Smooth muscle cell of the pulmonary artery (primary cell): ENCODE measurements at places on chromosomes 4 and X. TPM values are rescaled to one million over a fixed set of nuclear protein-coding genes. Genes with fewer than 3 reads are reported as not detected.

GIMD1 gene
- total RNA-seq: not detected in 2 replicates

MAPK10 gene
- 8.8 and 19.0 TPM in 2 replicates for total RNA-seq

FRMD7 gene
- 0.03 and 0.07 TPM in 2 replicates for total RNA-seq

PWWP3B gene
- 0.13 and 0.66 TPM in 2 replicates for total RNA-seq

ETDA gene
- not detected in 2 replicates for total RNA-seq

SLC6A14 gene
- not detected in 2 replicates for total RNA-seq

SHROOM2 gene
- 0.07 and 0.72 TPM in 2 replicates for total RNA-seq

MSL3 gene
- total RNA-seq: 13.2 and 13.9 TPM in 2 replicates

SUPT20HL2 gene
- not detected in 2 replicates for total RNA-seq

SORCS2 gene
- total RNA-seq: 0.33 and 0.53 TPM in 2 replicates

ABCE1 gene
- 130 and 158 TPM in 2 replicates for total RNA-seq

GYPE gene
- total RNA-seq: 0.43 and 2.1 TPM in 2 replicates

EMCN gene
- total RNA-seq: 3.6 and 4.1 TPM in 2 replicates

PABPC1L2A gene
- not detected in 2 replicates for total RNA-seq

FAM199X gene
- total RNA-seq: 19.5 and 22.0 TPM in 2 replicates

CETN2 gene
- total RNA-seq: 28.0 and 31.3 TPM in 2 replicates

XAGE2 gene
- total RNA-seq: not detected in 2 replicates

NDNF gene
- total RNA-seq: 0.56 and 4.9 TPM in 2 replicates

INPP4B gene
- 10.6 and 32.1 TPM in 2 replicates for total RNA-seq

JADE3 gene
- 6.4 and 7.2 TPM in 2 replicates for total RNA-seq

CYLC1 gene
- total RNA-seq: not detected in 2 replicates

OTC gene
- total RNA-seq: not detected in 2 replicates

CFAP47 gene
- total RNA-seq: not detected in 2 replicates

HPSE gene
- total RNA-seq: 0.13 and 0.33 TPM in 2 replicates
